Effector memory CD8-positive, alpha-beta T cell (primary cell): ENCODE measurements at places on chromosomes 3 and 15.

- no peak for DNase-seq
Observed at GRCh38 chr3:141649871-141650270, 88.2 kb upstream of the RNF7 start.

- no peak for DNase-seq
Observed at GRCh38 chr3:163916596-163917560, 1161.4 kb downstream of the SI start.

DNA sequence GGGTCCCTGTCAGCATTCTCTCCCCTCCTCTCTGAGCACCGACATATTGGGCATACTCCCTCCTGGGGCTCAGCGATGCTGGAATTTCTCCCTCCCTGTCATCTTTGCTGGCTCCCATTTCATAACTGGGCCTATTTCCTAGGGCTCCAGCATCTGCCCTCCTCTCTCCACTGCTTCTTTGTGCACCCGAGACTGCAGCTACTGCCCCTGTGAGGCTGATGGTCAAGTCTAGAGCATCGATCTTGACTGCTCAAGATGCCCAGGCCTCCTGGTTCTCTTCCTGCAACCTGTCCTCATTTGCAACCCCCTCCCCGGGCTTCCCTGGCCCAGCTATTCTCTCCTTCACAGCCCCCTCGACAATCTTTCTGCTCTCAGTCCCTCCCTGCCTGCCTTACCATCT, 53.5 kb downstream of the WHAMM start:
- DNase-seq = no peak

DNA sequence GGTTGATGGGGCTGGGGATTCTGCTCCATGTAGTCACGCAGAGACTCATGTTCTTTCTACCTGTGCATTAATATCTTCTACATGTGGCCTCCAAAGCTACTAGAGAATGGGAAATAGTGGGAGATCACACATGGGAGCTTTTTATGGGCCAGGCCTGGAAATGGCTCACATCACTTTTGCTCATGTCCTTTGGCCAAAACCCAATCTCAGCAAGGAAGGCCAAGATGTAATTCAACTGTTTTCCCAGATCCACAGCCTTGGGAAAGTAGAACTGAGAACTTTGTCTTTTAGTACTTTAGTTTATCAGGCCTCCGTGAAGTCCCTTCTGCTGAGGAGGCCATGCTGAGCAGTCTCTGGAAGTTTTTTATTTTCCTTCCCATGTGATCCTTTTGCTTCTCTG, 73.2 kb upstream of the SLC4A7 start:
- DNase-seq = no peak

DNA sequence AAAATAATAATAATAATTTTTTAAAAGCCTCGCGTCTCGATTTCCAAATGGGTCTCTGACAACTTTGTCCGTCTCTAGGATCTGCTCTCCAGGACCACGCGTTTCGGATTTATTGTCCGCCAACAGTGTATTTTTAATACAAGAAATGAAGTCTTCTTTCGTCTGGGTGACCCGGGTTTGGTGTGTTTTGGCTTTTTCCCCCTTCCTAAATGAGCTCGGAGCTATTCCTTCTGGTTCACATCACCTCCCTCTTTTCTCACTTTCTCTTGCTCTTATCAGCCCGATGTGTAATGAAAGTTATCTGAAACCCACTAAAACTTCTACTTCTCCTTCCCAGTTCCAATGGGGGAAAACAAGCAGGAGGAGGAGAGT, 516.7 kb downstream of the MECOM start:
- DNase-seq = no peak

GRCh38 chr15:80789796-80790195, 10.6 kb downstream of the CEMIP start:
- no peak for DNase-seq

DNA sequence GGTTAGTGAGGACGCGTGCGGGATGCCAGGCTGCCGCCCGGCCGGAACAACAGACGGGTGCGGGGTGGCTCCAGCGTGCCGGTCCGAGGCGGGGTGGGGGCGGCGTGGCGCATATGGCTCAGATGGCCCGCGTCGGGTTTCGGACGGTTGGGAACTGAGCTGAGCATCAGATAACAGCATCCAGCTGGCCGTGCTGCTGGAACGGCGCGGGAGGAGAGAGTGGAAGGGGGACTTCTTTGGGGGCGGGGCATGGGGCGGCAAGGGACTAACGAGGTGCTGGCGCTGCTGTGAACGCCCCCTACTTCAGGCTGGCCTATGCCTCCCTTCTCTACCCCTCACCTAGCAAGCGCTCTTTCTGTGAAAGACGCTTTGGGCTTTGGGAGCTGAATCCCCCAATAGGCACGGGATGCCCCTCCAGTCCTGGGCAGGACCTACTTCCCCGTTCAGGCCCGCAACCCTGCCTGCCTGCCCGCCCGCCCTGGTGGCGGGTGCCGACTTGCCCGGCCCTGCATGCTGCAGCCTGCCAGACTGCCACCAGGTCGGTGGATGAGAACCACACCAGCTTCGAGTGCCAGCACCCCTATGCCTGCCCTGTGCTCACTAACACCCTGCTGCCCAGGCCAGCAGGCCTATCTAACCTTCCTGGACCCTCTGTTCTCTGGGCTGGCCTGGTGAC, 542 bp downstream of the INKA1 start:
- peak; percentile 40 for DNase-seq

GRCh38 chr3:112304611-112305010, 10.6 kb upstream of the SLC9C1 start:
- DNase-seq = no peak
